ENCODE measurements at places on chromosomes 7 and 10.

DNA sequence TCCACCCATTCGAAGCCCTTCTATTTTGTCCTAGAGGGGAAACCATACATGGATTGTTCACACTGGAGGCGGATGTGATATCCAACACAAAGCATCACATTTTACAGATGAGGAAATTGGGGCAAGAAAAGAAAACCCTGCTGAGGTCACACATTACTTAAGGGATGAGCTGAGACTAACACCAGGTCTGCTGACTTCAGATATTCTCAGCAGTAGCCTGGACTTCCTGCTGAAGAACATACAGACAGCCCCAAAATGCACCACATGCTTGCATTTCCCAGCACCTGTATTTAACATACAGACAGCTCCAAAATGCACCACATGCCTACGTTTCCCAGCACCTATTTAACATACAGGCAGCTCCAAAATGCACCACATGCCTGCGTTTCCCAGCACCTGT, 11.2 kb downstream of the GIMAP5 start:
- no peak for DNase-seq

GRCh38 chr10:124166431-124167125, 73.2 kb upstream of the CHST15 start:
- DNase-seq: no peak

- DNase-seq: no peak
Observed at GRCh38 chr10:78973901-78974616, 94.7 kb upstream of the ZMIZ1 start.

- DNase-seq: no peak
Observed at GRCh38 chr7:136956232-136956631, 87.8 kb downstream of the CHRM2 start.

Measured in bone marrow (tissue), 2 donors.